ENCODE measurements at places on chromosomes 5 and 9.

DNA sequence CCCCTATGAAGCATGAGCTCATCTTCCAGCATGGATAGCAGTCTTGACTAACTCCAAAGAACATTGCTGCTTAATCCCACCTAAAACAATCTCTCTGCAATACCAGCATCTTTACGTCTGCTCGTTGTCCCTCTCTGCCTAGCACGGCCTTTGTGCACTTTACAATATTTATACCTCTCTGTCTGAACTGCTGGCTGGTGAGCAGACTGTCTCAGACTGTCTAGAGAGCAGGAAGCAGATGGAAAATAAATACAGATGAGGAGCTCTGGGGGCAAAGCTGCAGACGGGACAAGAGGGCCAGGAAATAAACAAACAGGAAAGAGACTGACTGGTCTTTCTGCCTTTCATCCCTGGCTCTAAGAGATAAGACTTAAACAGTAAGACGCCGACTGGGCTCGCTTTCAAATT is 224.8 kb downstream of the ENC1 start:
- no peak for DNase-seq

DNA sequence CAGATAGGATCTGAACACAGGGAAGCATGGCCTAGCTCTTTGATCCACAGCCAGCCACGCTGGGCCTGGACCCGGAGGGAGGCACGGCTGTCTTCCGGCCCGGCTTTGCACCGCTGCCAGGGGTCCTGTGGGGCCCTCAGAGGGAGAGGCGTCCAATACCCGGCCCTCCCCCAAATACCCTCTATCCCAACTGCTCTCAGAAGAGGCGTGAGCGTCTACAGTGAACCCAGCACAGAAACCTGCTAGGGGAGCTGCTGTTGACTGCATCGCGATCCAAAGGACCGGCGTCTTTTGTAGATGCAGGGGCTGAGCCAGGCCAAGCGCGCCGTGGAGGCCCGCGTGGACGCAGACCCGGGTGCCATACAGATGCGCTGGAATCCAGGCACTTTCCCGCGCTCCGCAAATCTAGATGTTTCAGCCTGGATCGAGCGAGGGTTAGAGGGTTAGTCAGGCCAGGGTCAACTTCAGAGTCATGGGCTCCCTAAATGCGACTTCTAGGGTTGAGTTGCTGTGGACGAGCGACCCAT is 1.1 kb upstream of the TCF7 start:
- no peak for DNase-seq

GRCh38 chr5:15183520-15183919 is 311.9 kb upstream of the ANKH start:
- no peak for DNase-seq

DNA sequence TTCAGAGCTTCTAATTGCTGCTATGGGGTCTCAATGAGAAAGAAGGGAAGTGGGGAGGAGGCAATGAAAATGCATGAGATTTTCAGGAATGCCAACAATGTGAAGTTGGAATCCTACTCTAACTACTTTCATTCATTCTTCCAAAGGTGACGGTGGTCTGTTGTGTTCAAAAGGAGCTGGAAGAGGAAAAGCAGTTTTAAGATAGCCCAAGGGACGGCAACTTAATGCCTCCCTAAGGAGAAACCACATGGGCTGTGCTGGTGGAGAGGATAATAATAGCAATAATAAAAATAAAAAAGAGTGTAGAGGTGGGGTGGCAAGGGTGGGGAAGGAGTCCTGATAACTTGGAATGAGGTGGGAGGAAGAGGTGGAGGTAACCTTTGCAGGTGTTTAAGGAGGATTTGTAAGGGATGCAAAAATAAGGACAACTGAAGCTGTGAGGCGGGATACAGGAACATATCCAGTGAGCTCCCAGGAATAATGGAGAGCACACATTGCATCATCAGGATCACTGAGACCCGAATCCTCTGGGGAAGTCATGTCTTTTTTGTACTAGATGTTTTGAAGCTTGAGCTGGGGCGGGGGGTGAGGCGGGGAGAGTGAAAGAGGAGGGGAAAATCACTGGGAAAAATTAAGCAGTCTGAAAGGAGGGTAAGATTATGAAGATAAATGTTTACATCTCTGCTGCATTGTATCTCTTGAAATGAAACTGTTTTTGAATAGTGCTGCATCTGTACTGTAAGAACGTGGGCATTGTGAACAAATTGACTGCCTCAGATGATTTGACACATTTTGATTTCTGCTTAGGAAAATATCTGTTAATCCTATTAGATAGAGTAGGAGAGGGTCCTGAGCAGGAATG is 120.1 kb upstream of the TMEM161B start:
- DNase-seq, result no peak

DNA sequence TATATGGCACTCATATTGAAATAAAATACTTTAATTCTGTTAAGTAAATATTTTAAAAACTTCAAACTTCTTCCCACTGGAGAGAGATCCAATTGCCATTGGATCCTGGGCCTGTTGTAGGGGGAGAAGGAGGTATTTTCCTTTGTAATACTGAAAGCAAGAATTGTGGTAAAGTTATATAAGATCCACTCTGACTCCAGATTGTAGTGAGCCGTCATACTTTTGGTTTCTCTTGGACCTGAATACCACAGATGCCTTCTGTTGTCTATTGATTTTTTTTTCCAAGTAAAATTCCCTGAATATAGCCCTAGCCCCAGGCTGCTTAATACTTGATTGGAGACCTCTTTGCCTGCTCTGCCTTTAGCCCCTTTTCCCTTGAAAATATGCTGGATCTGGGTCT is 86.9 kb downstream of the ATG10 start:
- DNase-seq, result no peak

- DNase-seq, result no peak
Measured at GRCh38 chr5:124979251-124979650, 232.8 kb upstream of the ZNF608 start.

DNA sequence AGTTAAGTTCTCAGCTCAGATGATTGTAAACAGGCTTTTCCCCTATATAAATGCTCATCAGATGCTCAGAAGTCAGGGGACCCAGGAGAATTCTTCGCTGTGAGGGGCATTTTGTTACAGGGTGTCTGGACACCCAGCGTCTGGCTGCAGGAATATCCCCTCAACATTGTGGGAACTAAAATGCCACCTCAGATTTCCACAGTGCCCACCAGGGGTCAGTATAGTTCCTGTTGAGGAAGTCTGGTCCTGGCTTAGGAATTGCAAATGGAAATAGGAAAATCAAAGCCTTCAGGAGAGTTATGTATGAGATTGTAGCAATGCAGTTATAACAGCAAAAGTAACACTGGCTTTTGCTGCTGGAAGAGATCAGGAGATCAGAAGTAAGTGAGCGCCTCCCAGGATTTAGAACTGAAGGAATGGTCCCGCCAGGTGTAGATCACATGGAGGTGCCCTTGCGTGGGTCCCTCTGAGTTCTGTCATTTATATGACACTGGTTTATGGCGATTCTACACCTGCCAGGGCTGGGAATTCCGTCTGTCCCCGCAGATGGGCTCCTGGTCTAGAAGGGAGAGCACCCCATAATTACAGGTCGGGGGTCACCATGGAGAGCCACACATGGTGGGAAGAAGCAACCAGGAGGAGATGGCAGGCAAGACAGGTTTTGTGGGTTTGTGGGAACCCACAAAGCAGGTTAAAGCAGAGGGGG is 47.1 kb upstream of the CTSL start:
- DNase-seq, result peak; percentile 19

GRCh38 chr9:33158843-33159776 is 8.0 kb downstream of the B4GALT1 start:
- DNase-seq, result no peak

DNA sequence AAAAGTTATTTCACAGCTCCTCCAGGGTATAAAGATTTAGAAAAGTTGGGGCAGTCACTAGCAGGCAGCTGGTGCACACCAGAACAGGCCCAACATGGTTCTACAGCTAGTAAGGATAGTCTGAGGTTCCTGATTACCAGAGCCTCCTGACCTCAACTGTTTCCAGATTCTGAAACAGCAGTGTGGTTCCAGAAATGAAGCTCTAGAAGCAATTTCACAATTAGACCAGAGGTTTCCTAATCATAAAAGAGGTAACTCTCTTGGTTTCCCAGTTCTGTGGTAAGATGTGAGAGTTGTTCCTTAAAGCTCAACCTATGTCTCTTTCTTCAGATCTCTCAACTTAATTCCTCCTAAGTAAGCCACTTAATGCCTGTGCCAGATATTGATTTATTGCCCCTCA is 11.9 kb downstream of the AGTPBP1 start:
- DNase-seq, result no peak

GRCh38 chr5:175415303-175415702 is 28.7 kb downstream of the DRD1 start:
- DNase-seq, result no peak

GRCh38 chr5:133232011-133232410 is 180.2 kb downstream of the HSPA4 start:
- DNase-seq, result no peak

GRCh38 chr9:99078717-99079116 is 26.2 kb upstream of the TGFBR1 start:
- no peak for DNase-seq

DNA sequence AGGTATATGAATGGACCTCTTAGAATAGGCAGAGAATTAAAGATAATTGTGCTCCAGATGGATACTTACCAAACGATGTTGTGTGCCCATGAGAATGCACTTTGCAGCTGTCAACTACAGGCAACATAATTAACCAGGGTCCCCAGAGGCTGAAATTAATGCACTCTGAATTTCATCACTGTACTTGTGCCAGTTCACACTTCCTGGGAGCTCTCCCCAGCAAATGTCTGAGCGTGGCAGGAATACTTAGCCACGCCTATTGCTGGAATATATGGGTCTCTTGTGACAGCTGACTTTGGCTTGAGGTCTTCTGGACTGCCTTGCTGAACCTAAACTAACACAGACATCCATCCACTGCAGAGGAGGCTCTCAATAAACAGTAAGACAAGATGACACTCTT is 11.9 kb upstream of the C1QTNF2 start:
- DNase-seq, result no peak

GRCh38 chr9:17402309-17402708 is 176.6 kb upstream of the SH3GL2 start:
- DNase-seq, result no peak

- no peak for DNase-seq
Measured at GRCh38 chr9:127833555-127833954, 20.9 kb downstream of the ENG start.

DNA sequence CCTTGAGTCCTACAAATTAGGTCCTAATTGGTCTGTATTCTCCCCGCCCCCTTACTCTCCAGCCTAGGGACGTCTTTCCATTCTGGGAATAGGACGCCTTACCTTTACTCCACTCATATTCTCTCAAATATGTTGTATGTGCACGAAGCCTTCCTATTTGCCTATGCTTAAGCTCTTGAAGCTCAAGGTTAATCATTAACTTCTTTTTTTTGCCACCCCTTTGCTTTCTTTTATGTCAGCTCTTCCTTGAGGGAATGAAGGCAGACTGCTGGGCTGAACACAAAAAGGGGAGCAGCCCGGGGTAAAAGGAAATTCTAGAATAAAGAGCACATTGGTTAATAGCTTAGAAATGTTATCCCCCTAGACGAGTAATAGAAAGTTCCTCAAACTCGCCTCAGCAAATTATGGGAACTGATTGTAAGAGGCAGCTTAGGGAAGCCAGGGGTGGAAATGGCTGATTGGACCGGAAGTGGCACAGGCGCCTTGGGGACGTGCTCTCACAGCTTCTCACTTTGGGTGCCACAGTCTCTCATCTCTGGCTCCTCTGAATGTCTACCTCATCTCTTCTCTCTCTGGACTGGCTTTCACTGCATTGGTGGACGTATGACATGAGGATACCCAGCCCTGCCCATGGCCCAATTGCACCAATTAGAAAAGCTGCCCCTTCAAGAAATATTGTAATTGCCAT is 122.3 kb upstream of the IL12B start:
- DNase-seq, result no peak

DNA sequence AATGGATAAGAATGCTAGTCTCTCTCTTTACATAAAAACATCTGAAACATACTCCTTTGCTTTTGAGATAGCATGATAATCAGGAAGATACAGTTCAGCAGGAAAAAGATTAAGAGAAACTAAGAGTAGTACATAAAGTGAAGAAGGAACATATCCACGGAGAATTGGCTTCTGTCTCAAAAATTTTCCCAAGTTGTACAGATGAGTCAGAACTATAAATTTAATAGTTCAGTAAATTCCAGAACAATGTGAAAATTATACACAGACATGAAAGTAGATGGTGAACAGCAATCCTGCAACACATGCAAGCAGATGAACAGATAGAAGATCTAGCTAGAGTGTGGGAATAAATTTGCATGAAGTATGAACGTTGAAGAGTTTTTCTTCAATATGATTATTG is 691.4 kb upstream of the RIOK2 start:
- no peak for DNase-seq

GRCh38 chr5:137254119-137255090 is 244.7 kb downstream of the SPOCK1 start:
- no peak for DNase-seq

- DNase-seq, result no peak
Measured at GRCh38 chr5:37836592-37837413, 3.0 kb downstream of the GDNF start.

DNA sequence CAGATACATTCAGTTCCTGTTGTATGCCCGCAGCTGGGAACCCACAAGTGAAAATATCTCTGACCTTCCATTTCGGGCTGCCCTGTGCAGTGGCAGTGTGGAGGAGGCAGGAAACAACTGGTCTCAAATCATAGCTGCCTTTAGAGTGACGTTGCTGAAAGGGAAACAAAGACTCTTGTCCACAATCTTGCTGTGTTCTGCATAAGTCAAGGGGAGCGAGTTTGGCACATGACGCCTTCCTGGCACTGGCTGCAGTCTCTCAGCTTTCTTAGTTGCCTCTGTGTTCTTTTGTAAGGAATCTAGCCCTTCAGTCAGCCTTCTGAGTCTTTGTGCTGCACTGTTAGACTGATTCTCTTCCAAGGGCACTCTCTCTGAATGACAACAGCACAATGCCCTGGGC is 24.0 kb downstream of the ADAMTS16 start:
- DNase-seq, result no peak

GRCh38 chr9:119003882-119004617 is 365.2 kb downstream of the BRINP1 start:
- no peak for DNase-seq

DNA sequence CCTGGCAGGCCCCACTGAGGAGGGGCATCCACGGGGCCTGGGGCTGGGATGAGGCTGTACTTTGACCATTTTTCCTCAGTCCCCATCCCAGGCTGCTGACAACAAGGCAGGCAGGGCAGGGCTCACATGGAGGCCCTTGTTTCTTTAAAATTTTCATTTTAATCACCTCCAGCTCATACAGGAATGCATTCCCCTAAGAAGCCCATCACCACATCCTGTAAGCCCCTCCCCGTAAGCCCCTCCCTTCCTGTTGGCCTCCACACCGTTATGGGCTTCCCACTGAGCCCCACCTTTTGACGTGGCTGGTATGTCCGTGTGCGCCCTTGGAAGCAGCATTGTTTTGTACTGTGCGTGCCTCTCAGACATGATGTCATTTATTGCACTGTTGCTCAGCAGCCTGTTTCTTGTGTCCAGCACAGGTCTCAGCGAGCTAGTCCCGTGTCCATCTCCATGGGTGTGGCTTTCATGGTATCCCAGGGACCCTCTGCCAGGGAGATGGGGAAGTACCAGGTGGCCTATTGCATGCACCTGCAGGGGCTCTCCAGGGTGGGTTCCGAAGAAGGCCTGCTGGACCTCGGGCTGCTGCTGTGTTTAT is 22.4 kb downstream of the PHF2 start:
- DNase-seq, result no peak

- DNase-seq, result no peak
Measured at GRCh38 chr9:127444921-127445850, 6.0 kb downstream of the RPL12 start.

Data from stimulated activated CD8-positive, alpha-beta memory T cell treated with anti-CD3 and anti-CD28 coated beads, Interleukin-2, amount 100 ng/mL, for 48 hours (primary cell).